ENCODE measurements at places on chromosomes 4 and X.

GRCh38 chrX:84165711-84166110 lies 22.3 kb downstream of the RPS6KA6 start:
- no peak for DNase-seq

GRCh38 chr4:135601351-135601750 lies 1399.8 kb upstream of the PABPC4L start:
- DNase-seq = no peak

GRCh38 chr4:20431543-20431951 lies 179.8 kb downstream of the SLIT2 start:
- no peak for DNase-seq

DNA sequence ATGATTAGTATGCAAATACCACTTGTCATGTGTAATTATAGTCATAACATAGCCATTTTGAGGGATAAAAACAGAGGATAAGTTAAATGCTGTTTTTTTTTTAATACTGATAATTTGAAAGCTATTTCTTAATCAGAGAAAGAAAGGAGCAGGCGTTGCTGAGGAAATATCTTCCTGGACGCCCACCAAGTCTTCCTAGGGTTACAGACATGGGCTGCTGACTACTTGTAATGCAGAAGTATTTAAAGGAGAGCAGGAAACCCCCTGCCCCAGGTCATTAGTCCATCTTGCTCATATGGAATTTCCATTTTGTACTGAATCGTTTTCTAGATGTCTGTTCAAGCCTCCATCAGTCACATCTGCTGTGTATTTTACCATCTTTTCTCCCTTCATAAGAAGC lies 176.2 kb downstream of the ADGRL3 start:
- no peak for DNase-seq

- no peak for DNase-seq
Measured at GRCh38 chr4:4327652-4328121, 37.6 kb downstream of the ZBTB49 start.

- DNase-seq = no peak
Measured at GRCh38 chr4:11293866-11294265, 134.8 kb downstream of the HS3ST1 start.

DNA sequence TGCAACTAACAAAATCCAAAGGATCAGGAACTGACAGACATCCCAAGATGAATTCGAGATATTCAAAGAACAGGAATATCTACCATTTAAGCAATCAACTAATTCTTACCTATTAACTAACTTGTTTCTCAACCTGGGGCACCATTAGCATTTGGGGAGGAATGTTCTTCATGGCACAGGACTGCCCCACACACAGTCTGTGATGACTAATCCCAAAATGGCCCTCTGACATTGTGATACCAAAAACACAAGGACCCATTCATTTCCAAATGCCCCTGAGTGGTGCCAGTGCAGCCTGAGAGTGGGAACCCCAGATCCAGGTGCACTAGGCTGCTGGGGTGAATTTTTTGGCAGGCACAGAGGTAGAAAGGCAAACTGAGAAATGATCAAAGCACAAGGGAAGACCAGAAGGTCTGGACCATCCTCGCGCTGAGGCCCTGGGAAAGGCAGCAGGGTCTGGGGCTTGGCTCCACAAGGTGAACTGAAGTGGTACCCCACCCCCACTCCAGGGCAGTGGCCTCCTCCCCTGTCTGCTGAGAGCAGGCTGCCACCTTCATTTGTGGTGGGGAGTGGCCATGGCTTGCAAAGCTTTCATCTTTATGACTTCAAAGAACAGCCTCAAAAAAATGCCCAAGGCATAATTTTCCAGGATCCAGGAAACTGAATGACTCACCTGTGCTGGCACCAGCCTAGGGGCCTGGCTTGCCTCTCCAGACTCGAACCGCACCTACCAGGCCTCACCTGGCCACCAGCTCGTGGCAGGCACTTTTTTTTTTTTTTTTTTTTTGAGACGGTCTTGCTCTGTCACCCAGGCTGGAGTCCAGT lies 122.4 kb downstream of the BCOR start:
- no peak for DNase-seq

DNA sequence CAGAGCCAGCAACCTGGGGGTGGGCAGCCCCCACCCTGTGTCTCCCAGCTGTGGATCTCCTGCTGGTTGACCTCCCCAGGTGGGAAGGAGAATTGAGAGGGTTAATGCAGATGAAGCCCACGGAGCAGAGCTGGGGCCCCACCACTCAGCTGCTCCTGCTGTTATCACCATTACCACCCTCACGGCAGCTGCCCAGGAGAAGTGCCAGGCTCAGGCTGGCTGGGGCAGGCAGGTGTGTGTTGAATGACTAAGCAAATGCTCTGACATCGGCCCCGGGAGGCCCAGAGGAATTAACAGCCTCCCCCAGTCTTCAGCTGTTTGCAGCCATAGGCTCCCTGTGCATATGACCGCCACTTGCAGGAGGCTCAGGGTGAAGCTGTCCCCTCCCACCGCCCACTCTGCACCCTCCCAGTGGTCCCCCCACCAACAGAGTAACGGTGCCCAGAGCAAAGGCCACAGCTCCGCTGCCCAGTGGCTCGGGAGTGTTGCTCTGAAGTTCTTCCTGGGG lies 133.8 kb downstream of the CPZ start:
- no peak for DNase-seq

GRCh38 chr4:99029018-99029735 lies 33.7 kb downstream of the METAP1 start:
- DNase-seq = no peak

- DNase-seq = no peak
Measured at GRCh38 chr4:161907590-161907955, 256.2 kb downstream of the FSTL5 start.

- no peak for DNase-seq
Measured at GRCh38 chr4:140249351-140249750, 95.4 kb upstream of the MAML3 start.

DNA sequence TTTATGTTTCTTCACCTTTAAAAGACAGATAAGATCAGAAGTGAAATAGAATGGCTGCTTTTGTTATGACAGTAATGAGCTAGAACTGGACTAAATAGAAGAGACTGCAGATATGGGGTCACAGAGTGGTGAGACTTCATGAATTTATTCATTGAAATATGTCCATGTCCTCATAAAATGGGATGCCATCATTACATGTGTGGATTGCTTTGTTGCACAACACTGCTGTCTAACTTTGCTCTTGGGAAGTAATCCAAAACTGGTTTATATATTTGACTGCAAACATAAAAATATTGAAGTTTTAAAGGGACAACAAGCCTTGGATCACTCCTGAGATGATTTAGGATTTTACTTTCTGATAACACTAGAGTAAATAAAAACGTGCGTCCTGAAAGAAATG lies 209.2 kb upstream of the FAT4 start:
- no peak for DNase-seq

DNA sequence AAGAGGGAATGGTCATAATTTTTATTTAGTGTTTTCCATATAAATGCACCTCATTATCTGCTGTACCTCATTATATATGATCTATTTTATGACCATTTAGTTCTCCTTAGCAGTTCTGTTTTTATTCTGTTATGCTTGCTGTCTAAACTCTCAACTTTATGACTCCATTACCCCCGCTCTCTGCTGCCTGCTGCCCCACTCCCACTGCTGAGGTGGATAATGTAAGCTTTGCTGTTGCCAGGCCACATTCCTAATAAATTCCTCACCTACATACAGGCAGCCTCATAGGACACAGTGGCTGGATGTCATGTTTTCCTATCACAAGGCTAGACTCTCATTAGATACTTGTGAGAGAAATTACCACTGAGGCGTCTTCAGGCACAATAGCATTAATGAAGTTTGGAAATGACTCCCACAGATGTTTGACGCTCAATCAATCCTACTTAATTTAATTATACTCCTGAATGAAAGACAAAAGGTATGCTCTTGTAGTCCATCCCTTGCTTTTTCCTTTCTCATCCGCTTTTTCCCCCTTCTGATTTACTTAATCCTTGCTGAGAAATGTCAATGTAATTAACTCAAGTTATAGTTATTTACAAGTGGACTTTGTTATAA lies 497.5 kb upstream of the IGFBP7 start:
- no peak for DNase-seq

- DNase-seq = no peak
Measured at GRCh38 chr4:139815778-139816601, 150.4 kb downstream of the MGST2 start.

DNA sequence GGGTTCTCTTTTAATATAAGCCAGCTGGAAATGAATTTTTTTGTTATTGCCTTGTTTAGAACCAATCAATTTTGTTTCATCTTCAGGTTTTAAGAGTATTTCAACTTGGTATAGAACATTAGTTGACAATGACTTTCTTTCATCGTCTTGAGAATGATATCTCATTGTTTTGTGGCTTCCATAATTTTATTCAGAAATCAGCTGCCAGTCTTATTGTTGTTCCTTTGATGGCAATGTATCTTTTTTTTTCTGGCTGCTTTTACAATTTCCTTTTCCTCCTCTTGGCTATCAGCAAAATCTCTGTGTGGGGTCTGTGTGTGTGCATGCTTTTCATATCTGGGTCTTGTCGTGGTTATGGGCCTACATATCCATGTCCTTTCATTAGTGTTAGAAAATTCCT lies 1536.4 kb upstream of the TENM3 start:
- no peak for DNase-seq

GRCh38 chr4:184541907-184542306 lies 67.6 kb upstream of the IRF2 start:
- DNase-seq = no peak

GRCh38 chrX:99572711-99573110 lies 837.4 kb downstream of the PCDH19 start:
- DNase-seq = no peak

DNA sequence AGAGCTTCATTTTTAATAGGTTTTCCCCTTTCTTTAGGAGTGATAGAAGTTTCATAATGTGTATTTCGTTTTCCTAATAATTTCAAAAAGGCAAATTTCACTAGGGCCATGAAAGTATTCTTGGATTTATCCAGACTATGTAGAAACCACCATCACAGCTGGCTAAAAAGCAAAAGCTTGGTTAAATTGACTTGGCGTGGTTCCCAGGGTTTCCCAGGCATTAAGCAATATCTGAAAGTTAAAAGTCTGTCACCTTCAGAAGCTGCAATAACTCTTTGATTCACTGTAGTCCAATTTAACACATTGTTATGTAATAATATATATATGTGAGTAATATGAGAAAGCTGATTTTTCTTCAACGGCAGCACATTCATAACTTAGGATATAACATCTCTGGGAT lies 38.3 kb downstream of the NDNF start:
- no peak for DNase-seq

DNA sequence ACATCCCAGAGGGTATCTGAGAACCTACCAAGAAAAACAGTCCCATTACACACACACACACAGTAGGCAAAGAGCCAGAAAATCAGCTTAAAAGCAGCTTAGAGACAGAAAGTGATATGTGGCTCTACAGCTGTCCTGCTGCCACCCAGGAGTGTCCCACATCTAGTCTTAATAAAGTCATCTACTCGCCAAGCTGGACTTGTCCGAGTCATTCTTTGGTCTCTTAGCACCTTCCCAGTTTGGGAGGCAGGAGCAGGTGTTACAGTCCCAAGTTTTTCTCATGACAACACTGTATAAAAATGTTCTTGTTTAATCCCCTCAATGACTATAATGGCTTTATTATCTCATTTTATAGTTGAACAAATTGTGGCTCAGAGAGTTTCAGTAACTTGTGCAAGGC lies 252.5 kb upstream of the CASK start:
- no peak for DNase-seq
